ENCODE measurements at places on chromosomes 7 and 10.

GRCh38 chr7:124915242-124915641 lies 14.4 kb downstream of the POT1 start:
- DNase-seq, result no peak

DNA sequence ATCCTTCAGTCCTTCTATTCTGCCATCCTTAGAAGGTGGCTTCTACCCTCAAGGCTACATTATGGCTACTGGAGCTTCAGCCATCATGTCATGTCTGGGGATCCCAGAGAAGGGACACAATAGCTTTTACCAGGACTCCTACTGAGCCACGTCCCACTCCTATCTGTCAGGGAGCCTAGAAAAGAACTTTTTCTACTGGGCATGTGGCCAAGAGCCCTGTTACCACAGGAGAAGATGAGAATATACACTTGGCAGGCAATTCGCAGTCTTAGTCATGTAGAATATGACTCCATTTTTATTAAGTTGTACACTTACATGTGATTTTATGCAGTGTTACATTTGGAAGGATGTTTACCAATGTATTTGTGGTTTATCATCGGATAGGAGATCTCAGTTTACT lies 64.6 kb upstream of the KCNMA1 start:
- DNase-seq, result no peak

DNA sequence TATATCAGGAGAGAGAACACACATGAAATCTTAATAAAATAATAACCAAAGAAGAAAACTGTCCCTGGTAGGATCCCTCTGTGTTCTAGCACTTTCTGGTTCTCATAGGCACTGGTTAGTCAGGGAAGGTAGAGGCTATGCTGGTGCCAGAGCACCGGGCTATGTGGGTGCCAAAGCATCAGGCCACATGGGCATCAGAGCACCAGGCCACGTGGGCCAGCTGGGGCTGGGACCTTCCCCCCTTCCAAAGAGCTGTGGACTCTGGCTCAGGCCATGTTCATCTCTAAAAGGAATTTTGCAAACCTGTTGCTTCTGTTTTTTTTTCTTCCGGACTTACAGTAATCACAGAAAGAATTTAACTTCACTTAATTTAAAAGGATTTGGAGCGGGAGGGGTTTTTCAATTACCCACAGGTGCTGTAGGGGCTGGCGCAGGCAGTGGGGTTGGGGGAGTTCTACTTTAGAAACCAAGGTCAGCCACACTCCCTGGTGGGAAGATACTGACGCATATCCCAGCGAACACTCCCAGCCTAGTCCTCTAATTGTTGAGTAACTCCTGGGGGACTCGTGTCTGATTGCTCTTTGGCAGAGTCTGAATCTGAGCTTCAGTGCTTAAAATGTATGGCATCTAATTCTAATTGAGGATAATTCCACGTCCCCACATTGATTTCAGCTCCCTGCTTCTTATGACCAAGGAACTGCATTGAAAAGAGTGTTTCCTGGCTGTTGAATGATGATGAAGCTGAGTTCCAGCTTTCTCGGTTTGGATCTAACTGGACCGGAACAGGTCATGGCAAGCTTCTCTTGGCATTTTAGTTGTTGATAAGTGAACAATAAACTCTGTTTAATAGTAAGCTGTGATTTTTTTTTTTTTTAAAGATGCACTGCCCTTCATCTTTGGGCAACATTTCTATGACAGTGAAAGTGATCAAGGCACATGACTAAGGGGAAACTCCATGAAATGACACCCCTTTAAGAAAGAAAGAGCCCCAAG lies 110.7 kb upstream of the FZD8 start:
- no peak for DNase-seq

DNA sequence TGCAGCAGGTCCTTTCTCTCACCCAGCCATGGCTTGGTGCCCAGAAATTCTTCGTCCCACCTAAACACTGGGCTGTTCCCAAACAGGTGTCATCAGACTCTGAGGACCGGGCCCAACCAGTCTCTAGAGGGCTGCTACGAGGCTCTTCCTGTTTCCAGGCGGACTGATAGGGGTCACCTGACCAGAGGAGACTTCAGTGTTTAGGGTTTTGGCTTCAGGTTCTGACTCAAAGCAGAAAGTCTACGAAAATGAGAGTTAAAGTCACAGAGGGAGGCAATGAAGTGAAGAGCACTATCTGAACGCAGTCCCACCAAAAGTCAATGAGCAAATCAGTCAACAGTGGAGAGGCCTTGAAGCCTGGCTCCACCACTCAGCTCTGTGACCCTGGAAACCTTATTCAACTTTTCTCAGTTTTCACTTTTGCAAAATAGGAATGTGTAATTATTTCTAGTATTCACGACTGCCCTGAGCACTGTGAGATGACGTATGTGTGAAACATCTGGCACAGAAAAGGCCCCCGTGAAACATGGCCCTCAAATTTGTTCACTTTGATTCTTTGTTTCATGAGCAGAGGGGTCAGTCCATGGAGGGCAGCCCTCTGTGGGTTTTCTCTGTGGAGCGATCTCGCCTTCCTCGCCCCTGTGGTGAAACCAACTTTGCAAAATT lies 189.9 kb upstream of the PDE1C start:
- no peak for DNase-seq

DNA sequence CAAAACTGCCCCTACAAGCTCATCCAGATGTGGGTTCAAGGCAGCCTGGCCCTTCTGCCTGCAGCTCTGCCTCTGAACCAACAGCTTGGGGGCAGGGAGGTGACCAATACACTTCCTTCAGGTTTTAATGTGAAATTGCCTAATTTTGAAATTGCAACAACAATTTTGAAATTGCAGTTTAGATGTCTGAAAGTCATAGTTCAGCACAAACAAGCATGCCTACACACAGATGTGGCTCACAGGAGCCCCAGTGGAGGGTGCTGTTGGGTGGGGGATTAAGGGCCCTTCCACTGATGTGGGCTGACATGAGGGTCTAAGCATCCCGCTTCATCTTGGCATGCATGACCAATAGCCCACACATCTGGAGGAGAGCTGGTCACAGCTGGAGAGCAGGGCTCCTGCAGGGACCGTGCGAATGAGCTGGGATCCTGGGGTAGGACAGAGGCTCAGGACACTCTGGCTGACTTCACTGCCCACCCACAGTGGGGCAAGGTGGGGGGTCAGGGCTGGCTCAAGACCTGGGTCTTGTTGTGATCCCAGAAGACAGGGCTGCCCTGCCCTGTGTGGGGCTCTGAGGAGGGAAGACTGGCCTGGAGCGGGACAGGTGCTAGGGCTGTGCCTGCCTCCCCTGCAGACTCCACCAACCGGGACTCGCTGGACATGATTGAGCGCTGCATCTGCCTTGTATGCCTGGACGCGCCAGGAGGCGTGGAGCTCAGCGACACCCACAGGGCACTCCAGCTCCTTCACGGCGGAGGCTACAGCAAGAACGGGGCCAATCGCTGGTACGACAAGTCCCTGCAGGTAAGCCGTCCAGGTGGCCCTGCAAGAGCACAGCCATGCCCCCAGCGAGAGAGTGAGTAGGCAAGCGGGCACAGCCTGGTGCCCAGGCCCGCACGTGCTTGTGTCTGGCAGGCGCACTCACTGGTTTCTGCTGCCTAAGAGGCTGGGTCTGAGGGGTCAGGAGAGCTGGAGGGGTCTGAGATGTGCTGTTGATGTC lies 32.3 kb downstream of the CHAT start:
- no peak for DNase-seq
